Fibroblast of upper back skin (primary cell): ENCODE measurements at places on chromosomes 5 and 9.

DNA sequence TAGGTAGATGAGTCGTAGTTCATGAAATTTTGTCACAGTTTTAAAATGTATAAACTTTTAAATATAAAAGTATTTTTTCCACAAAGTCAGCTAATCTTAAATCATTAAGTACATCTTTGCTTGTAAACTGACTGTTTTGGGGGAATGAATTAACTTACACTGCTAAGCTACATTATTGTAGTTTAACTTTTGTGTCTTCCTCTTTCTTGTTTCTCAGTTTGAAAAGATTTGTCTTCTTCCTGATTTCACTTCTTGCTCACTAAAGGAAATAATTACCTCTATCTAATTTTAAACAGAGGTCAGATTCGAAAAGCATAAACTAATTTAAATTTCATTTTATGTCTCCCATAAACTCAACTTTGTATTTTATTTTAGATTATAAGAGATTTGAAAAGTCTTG lies 5.7 kb downstream of the NIPSNAP3B start:
- DNase-seq, result no peak

DNA sequence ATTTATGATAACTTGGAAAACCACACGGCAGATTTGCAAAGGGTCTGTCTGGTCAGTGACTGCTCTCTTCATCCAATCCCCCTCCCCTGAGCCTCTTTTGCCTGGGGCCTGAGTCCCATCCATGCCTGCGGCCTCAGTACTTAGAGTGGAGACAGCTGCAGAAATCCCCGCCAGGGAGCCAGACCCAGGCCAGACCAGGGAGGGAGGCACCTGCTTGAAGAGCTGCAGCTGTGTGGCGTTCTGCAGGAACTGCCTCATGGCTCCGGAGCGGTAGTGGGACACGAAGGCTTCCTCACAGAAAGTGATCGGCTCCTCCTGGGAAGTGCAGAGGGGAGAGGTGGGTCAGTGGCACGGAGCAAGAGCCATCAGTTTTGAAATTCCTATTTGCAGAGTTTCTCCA lies 101.6 kb downstream of the CRB2 start:
- DNase-seq, result no peak

DNA sequence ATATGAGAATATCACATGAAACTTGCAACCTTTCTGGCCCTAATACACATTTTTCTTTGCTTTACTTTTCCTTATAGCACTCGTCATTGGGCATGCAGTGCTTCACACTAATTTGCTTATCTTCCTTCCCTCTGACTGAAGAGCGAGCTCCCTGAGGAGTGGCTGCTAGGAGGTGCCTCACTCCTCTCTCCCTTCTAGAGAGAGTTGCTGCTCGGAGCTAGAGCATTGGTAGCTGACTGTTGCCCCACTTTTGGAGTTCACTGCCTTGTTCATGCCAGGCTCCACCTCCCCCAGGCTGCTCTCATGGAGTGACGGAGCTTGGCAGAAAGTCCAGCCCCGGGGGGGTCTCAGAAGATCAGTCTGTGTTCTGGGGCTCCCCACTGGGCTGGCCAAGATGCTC lies 413.2 kb downstream of the MED10 start:
- DNase-seq, result no peak

GRCh38 chr9:17531642-17532254 lies 47.1 kb upstream of the SH3GL2 start:
- peak; percentile 46 for DNase-seq

GRCh38 chr5:31887556-31887955 lies 248.6 kb downstream of the PDZD2 start:
- DNase-seq, result no peak

DNA sequence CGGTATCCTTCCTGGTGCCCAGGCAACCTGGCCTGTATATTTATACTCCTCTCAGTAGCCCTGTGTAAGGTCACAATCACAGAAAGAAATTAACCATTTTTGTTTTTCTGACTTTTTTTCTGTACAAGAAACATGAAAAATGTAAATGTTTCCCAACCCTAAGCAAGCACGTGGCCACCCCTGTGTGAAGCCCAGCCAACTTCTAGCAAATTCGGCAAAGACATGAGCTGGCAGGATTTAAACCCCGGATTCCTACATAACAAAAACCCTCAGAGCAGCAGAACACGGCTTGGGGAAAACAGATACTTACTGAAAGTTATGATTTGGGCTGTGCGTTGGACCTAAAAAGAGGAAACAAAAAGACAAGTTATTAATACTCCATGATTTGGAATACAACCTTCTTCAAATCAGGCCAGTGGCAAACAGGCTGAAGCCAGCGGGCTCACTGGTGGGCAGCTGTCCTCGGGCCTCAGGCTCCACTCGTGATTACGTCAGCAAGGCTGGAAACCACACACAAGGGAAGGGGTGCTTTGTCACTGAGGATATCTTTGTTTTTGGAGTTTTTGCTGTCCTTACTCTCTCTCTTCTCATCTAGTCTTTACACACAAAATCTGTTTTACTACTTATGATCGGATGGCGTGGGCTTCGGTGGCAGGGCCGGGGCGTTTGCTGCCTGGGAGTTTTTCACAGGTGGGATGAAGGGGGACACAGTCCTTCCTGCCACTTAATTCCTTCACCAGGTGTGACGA lies 194.1 kb downstream of the ROR2 start:
- DNase-seq, result peak; percentile 35

DNA sequence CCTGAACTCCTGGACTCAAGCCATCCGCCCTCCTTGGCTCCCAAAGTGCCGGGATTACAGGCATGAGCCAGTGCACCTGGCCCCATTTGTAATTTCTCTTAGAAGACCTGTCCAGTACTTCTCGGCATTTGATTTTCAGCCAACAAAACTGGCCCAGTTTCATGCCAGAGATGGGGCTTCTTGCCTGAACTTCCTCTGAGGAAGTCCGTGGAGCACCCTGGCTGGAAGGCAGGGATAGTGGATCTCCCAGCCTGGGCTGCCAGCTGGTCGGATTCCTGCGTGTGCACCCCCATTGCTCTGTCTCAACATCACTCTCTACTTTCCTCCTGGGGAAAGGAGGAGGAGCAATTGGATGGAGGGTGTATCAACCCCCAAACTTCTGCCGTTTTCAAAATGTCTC lies 39.0 kb downstream of the FAM78A start:
- no peak for DNase-seq

- no peak for DNase-seq
Observed at GRCh38 chr5:100694100-100694499, 158.9 kb downstream of the FAM174A start.

- no peak for DNase-seq
Observed at GRCh38 chr5:115241881-115242642, 20.6 kb downstream of the PGGT1B start.

DNA sequence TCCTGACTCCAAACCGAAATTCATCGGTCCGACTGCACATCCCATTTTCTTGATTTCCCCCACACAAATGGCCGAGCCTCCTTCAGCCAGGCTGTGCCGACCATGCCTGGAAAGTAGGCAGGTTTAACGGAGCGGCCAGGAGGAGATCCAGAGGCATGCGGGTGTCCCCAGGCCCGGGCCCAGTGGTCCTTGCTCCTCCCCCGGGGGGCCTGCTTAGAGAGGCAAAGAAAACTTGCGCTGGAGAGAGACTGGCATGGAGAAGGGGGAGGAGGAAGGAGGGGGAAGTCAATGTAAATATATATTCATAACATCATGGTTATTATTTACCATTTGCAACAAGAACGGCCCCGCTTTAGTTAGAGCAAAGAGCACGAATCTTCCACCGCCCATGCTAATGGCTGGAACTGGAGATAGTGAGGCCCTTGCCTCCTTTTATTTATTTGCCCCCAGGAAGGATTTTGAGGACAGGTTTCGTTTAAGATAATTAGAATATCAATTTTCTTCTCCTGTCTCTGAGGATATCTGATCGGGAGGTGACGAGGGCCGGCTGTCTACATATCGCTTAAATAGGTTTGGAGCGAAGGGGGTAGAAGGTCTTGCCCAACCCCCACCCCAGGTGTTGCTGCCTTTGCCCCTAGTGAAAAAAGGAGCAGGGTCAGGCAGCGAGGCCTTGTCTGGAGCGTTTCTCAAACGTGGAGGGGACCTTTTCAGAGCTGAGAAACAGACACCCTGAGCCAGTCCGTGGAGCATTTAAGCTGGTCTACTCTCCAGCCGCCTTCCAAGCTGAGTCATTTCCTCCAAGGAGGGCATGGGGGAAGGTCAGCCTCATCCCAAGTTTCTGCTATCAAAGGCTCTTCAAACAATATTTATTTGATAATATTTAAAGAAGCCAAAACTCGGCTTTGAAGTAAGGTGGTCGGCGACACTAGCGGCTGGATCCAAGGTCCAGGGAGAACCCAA lies 2.5 kb downstream of the BARHL1 start:
- DNase-seq, result peak; percentile 39

DNA sequence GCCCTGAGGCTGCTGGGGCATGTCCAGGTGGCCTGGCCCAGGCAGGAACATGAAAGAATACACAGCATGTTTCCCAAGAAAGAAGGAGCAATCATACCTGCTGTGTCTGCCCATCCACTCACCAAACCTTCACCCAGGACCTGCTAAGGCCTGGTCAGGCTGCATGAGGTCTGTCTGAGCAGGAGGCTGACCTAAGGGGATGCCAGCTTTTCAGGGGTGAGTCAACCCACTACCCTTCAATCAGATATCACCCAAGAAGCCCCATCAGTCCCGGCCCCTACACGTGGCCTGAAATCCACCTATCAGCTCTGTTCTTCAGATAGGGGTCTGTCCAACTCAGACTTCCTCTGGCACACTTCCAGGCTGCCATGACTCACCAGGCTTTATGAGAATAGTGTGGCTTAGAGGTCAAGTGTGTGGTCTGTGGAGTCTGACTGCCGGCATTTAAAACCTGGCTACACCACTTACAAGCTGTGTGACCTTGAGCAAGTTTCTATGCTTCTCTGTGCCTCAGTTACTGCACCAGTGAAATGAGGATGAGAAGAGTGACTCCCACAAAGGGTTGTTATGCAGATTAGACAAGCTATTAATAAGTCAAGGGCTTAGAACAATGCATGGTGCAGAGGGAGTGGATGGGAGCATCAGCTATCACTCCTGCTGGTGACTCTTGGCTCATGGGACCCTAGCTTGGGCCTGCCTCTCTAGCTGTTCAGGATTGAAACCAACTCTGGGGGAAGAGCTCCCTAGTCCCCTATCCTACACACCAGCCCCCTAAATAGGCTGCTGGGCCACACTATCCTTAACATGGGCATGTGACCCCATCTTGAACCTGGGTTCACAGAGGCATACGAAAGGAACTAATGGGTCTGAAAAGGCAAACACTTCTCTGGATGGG lies 130.3 kb downstream of the PAX5 start:
- peak; percentile 46 for DNase-seq

GRCh38 chr9:106637486-106637885 lies 225.5 kb upstream of the ZNF462 start:
- no peak for DNase-seq

DNA sequence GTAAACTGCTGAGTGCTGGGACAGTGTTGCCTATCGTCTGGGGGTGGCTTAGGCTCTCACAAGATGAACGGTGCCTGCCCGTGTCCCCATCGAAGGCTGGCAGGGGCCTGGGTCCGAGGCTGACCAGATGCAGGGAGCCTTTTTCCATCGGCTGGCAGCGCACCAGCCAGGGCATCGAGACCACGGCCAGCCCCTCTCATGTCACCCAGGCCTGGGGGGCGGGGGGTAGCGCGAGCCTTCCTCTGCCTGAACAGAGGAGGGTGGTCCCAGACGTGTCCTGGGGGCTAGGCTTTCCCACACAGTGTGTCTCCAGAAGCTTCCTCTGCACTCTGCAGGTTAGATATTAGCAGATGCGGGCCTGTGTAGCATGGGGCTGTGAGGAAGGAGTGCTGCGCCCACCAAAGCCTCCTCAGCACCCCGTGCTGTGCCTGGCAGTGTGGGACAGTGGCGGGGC lies 17.3 kb downstream of the FGD3 start:
- DNase-seq, result no peak

DNA sequence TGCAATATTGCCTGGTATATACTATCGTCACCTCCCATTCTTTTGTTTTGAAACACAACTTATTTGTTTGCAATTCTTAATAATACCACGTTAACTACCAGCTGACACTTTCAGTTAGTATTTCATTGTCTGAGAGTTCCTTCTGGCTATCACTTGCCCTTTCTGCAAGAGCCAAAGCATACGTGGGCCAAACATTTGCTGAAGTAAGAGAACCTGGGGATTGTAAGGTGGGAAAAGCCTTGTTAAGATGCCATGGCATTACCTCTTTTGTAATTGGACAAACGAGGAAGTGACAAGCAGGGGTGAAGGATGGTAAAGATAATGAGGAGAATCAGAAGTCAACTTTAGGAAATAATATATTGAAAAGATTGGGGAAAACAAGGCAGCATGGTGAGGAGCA lies 47.7 kb downstream of the FYB1 start:
- DNase-seq, result no peak

GRCh38 chr5:68254810-68255209 lies 39.3 kb downstream of the PIK3R1 start:
- DNase-seq, result no peak

DNA sequence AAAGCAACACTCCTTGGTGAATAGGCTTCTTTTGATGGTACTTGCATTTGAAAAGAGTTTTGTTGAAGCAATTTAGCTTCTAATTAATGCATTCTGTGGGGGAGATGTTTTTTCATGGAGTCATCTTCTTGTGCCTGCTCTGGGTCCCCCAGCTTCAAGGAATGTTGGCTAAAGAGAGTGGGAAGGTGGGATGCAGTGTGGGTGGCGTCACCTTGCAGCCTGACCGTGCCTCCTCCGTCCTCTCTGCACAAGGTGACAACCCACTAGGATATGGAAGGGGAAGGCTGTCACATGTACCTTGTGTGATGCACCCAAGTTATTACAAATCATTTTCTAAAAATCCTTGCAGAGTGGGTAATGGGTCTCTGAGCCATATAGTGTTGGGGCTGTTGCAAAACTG lies 70.7 kb downstream of the DAPK1 start:
- DNase-seq, result no peak

DNA sequence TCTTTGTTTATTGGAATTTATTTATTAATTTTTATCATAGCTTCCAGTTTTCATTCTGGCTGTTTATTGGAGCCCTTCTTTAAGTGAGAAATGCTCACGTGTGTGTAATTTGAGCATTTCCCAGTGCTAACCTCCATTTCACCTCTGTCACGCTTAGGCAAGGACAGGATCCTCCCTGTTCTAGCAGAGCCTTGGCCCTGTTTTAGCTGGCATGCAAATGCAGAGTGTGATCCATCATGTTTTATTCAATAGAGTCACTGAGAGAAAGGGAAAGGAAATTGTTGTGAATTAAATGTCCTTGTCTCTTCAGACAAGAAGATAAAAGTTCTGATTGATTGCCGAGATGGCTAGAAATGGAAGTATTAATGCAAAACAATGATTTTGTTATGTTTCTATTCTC lies 137.3 kb upstream of the ACO1 start:
- DNase-seq, result no peak

DNA sequence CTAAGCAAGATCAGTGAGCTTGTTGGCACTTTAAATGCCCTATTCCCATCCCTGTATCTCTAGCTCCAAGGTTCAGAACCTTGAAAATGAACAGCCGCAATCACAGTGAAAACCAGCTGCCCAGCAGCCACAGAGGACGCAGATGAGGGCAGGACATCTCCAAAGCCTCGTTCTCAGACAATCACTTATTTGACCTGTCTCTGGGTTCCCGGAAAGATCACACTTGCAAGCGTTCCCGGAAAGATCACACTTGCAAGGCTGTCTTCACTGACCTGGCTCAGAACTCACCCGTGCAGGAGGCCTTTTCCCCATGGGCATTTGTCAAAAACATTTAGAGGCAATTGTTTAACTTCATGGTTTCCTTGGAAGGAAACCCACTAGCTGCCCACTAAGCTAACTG lies 25.7 kb downstream of the IPPK start:
- DNase-seq, result no peak
